ENCODE measurements at places on chromosomes 6 and 20. TPM values are rescaled to one million over a fixed set of nuclear protein-coding genes. Genes with fewer than 3 reads are reported as not detected.

The CTAGE9 gene
- total RNA-seq: not detected

The PANK2 gene
- 40.9 TPM for total RNA-seq

The PKIB gene
- 7.4 TPM for total RNA-seq

The BPIFB2 gene
- not detected for total RNA-seq

The RIN2 gene
- 80.7 TPM for total RNA-seq

The THEMIS gene
- total RNA-seq: not detected

The RAB32 gene
- 20.3 TPM for total RNA-seq

The TTK gene
- 6.1 TPM for total RNA-seq

The CENPW gene
- not detected for total RNA-seq

The HECA gene
- total RNA-seq: 58.7 TPM

The LGSN gene
- 0.30 TPM for total RNA-seq

The MOXD1 gene
- 21.1 TPM for total RNA-seq

The OR2H1 gene
- not detected for total RNA-seq

The SIRPB2 gene
- total RNA-seq: 3.9 TPM

The CGA gene
- not detected for total RNA-seq

The CD93 gene
- 8.1 TPM for total RNA-seq

The GTSF1L gene
- total RNA-seq: not detected

The SLC17A3 gene
- total RNA-seq: not detected

The SLC35D3 gene
- 0.18 TPM for total RNA-seq

The PBOV1 gene
- not detected for total RNA-seq

The CCDC28A gene
- total RNA-seq: 7.9 TPM

The GABRR2 gene
- total RNA-seq: not detected

The EFCAB8 gene
- total RNA-seq: 0.89 TPM

The LHFPL5 gene
- total RNA-seq: not detected

The TRIM10 gene
- total RNA-seq: 1.6 TPM

The SLC18B1 gene
- 11.2 TPM for total RNA-seq

The TNF gene
- 1.0 TPM for total RNA-seq

The SOBP gene
- 0.45 TPM for total RNA-seq

The GABRR1 gene
- total RNA-seq: 0.52 TPM

The SEL1L2 gene
- total RNA-seq: not detected

The AVP gene
- not detected for total RNA-seq

The PDYN gene
- total RNA-seq: not detected

The FRK gene
- 2.9 TPM for total RNA-seq

The FBXO5 gene
- 2.4 TPM for total RNA-seq

The BACH2 gene
- 9.7 TPM for total RNA-seq

The OPRM1 gene
- not detected for total RNA-seq

The AKAP7 gene
- total RNA-seq: 3.8 TPM

The MYBL2 gene
- 1.0 TPM for total RNA-seq

The NR2E1 gene
- total RNA-seq: not detected

The FOXA2 gene
- not detected for total RNA-seq

The SPATS1 gene
- not detected for total RNA-seq

The SSTR4 gene
- total RNA-seq: not detected

Measured in suprapubic skin (tissue), 4 donors.